Thymus (tissue), 14 donors: ENCODE measurements at places on chromosomes 4 and X. TPM values are rescaled to one million over a fixed set of nuclear protein-coding genes. Genes with fewer than 3 reads are reported as not detected.

NHSL2 gene
- 0.80 TPM for total RNA-seq

PARM1 gene
- 27.2 TPM for total RNA-seq

HTR2C gene
- not detected for total RNA-seq

SLC25A5 gene
- 279 TPM for total RNA-seq

NMU gene
- total RNA-seq: 2.5 TPM

MAGIX gene
- total RNA-seq: 1.3 TPM

FAM114A1 gene
- total RNA-seq: 5.9 TPM

LNX1 gene
- total RNA-seq: 1.6 TPM

DDIT4L gene
- total RNA-seq: 1.5 TPM

GLRB gene
- 1.9 TPM for total RNA-seq

FABP2 gene
- total RNA-seq: 0.28 TPM

RHOXF2B gene
- 0.05 TPM for total RNA-seq

PDGFRA gene
- total RNA-seq: 10.0 TPM

PAK3 gene
- 1.4 TPM for total RNA-seq

RBM46 gene
- total RNA-seq: 0.09 TPM

GALNTL6 gene
- 0.05 TPM for total RNA-seq

GAGE12E gene
- not detected for total RNA-seq

PLP1 gene
- total RNA-seq: 9.6 TPM

FGG gene
- total RNA-seq: 0.94 TPM

SORCS2 gene
- 2.7 TPM for total RNA-seq

PABPC1L2A gene
- not detected for total RNA-seq

ABLIM2 gene
- total RNA-seq: 1.0 TPM

C4orf50 gene
- total RNA-seq: 0.66 TPM

NXF2 gene
- total RNA-seq: not detected

SCD5 gene
- 6.5 TPM for total RNA-seq

MAP7D2 gene
- total RNA-seq: 2.6 TPM

GSX2 gene
- total RNA-seq: not detected

PTCHD1 gene
- 0.09 TPM for total RNA-seq

PDLIM3 gene
- 8.6 TPM for total RNA-seq

DACH2 gene
- 0.05 TPM for total RNA-seq
